WTC11 (cell line): ENCODE measurements at places on chromosomes 1 and 21. TPM values are rescaled to one million over a fixed set of nuclear protein-coding genes. Genes with fewer than 3 reads are reported as not detected.

Gene CNIH4
- total RNA-seq, result 64.3 to 77.8 TPM (median 66.0 TPM) in 3 replicates

Gene GPR89B
- 16.3 to 19.4 TPM (median 16.9 TPM) in 3 replicates for total RNA-seq

Gene CD5L
- not detected in 3 replicates for total RNA-seq

GRCh38 chr1:174217787-174218574 is 58.7 kb downstream of the RABGAP1L start:
- H3K36me3 ChIP-seq, result peaks cover 18% of the 10 kb centered on the region
- no peak overlapping the region for H3K4me3 ChIP-seq
- H3K27me3 ChIP-seq, result no peaks in the 10 kb centered on the region
- no peak for DNase-seq
- no peaks in the 10 kb centered on the region for H3K4me1 ChIP-seq

DNA sequence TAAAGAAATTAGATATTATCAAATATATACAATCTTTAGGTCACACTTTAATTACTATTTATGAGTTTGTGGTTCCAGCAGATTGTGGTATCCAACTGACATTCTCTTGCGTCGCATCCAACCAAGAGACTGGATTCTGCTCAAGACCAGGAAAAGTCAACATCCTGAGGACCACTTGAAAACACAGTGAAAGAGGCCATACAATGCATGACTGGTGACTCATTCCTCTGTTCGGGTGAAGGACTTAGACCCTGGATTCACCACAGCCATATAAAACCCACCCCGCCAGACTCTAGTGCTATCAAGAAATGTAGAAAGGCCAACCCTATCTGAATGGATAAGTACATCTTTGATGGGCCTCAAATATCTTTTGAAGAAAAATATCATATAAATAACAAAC is 14.5 kb upstream of the CFHR4 start:
- H3K4me1 ChIP-seq, result peaks cover 3% of the 10 kb centered on the region; the same call in 1 of the 2 replicates
- no peaks in the 10 kb centered on the region for H3K36me3 ChIP-seq
- peaks cover 11% of the 10 kb centered on the region for H3K27me3 ChIP-seq

DNA sequence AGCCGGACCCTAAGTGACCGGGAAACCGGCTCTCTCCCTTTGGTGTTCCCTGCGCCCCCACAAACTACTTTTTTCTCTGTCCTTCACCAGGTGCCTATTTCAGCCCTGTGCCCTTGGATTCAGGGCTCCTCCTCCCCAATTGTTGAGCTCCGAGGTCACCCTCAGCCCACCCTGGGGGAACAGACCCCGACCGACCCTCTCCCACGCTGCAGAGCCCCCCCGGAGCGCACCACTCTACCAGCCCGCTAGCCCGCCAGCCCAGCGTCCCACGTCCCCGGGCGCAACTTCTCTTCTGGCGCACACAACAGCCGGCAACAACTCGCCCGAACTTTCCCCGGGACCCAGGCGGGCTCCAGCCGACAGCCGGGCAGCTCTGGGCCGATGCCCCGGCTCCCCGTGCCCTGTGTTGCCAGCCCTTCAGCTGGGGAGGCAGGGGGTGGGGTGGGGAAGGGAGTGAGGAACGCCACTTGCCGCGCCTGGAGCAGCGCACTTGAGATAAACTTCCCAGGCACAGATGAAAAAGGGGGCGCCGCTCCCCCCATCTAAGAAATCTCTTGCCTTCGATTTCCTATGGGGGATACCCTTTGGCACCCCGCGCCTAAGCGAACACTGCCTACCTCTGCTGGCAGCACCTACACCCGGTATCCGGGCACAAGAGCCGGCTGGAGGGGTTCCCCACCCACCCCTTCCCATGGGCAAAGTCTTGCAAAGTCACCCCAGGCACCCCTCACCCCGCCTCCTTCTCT is 997 bp downstream of the CASZ1 start:
- H3K4me3 ChIP-seq, result peak overlapping the region; percentile 71
- H3K4me1 ChIP-seq, result peaks cover 29% of the 10 kb centered on the region
- H3K27me3 ChIP-seq, result peaks cover 47% of the 10 kb centered on the region
- DNase-seq, result peak; percentile 36
